Right ventricle myocardium superior (tissue), 1 donor: ENCODE measurements at places on chromosomes 7 and 10. TPM values are rescaled to one million over a fixed set of nuclear protein-coding genes. Genes with fewer than 3 reads are reported as not detected.

DNA sequence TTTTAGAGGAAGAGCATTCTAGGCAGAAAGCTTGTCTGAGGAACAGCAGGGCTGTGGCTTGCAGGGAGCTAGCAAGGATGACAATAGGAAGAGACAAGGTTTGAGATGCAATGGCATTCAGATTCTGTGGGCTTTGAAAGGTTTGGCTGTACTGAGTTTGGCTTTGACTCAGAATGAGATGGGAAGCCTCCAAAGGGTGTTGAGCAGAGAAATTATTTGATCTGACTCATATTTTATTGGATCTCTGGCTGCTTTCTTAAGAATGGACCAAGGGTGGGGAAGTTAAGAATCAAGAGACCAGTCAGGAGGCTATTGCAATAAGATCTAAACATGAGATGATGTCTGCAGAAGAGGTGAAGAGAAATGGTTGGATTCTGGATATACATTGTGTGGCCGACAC is 273.2 kb downstream of the CDK14 start:
- DNase-seq, result no peak

DNA sequence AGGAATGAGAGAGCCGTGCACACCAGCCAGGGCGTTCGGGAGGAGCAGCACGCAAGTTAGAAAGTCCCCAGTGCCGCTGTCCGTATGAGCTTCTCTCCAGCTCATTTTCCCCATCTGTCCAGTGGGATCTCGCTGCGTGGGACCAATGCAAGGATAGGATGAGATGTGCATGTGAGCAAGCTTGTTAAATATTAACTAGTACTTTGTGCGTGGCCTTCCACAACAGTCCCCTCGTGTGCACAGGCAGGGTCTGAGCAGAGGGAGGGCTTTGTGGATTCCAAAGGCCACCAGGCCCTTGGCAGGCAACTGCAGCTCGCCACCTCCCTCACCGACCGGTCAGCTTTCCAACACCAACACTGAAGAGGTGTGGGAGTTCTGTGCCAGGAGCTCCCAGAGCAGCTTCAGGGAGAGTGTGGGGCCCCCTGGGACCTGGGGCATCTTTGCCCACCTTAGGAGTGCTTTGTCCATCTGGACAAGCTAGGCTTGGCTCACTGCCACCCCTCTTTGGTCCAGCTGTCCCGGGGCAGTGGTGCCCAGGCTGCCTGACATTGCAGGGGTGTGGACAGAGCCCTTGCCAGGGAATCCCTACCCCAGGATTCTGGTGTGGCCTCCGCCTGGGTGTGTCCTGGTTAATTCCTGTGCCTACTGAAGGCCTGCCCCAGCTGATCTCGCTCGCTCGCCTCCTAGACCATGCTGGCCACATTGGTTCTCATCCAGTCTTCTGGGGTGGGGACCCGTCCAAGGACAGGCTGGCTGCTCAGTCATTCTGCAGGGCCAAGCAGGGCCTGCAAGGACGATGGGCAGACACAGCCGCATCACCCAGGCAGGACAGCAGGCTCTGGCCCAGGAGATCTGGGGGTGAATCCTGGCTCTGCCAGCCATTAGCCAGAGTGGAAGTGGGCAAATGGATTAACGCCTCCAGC is 5.3 kb downstream of the FAM20C start:
- no peak for DNase-seq

DNA sequence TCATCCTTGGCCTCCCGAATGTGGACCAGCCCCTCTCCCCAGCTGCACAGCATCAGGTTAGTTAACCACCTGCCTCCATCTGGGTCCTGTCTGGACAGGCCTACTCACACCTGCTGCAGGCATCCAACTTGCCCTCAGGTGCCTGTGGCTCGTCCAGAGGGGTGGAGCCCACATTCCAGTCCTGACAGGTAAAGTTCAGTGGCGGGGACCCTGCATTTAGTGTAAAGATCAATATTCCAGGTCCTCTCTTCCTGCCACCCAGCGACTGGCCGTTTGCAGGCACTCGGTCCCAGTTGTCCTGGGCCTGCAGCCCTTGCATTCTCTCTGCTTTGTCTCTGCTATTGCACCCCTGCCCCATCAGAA is 15.0 kb downstream of the HTRA1 start:
- DNase-seq, result peak; percentile 30

- DNase-seq, result no peak
Observed at GRCh38 chr10:35613107-35613440, 7.9 kb downstream of the GJD4 start.

- DNase-seq, result no peak
Observed at GRCh38 chr7:17618652-17618974, 320.2 kb downstream of the AHR start.

DNA sequence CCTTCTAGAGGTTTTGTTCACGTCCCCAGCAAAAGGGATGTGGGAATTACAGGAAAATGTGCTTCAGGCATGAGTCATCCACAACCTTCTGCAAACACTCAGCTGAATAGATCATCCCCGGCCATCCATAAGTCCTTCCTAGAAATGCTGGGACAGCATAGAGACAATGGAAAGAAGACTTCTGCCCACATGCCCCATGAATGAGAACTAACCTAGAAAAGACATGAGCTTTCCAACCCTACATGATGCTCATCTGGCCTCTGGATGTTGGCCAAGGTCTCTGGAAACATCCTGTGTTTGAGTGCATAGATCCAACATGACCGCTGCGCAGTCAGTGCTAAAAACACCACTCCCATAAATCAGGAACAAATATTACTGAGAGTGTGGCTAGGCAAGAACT is 277.5 kb downstream of the PLXNA4 start:
- no peak for DNase-seq

GRCh38 chr7:74395745-74396311 is 57.9 kb upstream of the GTF2IRD1 start:
- no peak for DNase-seq

GRCh38 chr10:130403153-130404075 is 267.2 kb downstream of the GLRX3 start:
- DNase-seq, result no peak

GRCh38 chr7:138243430-138243829 is 167.2 kb downstream of the AKR1D1 start:
- no peak for DNase-seq

GRCh38 chr10:79285315-79286197 is 61.7 kb upstream of the PPIF start:
- DNase-seq, result no peak

DNA sequence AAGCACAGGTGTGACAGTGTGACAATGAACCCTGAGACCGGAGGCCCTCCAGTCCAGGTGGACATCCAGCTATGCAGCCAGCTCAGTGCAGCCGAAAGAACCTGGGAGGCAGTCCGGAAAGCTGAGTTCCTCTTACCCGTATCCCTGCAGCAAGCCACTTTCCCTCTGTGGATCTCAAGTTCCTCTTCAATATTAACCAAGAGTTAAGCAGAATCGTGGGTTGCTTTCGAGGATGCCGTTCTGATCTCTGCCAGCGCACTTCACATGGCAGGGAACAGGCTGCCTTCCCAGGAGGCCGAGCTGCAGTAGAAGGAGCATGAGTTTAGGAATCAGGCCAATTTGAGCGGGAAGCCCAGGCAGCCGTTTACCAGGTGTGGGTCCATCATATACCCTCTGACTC is 591.6 kb downstream of the SDK1 start:
- no peak for DNase-seq

DNA sequence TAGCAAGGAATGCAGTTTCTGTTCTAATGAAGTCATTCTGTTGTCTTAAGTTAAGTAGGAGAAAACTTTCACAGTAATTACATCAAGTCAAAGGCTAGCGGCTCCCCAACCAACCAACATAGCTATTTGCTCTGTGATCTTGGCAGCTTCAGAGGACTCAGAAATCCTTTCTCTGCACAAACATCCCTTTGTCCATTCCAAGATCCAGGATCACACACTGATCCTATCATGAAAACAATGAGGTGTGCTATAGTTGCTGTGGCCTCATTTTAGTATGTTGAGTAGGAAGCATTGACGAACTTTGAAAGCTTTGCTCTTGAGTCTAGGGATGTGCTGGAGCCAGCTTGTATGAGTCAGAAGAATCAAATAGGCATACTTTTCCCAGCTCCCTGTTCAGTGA is 218.2 kb upstream of the PRSS58 start:
- DNase-seq, result no peak

Gene PNPLA8
- 29.0 TPM for total RNA-seq

Gene CDH23
- total RNA-seq, result 3.7 TPM

Gene KLLN
- total RNA-seq, result 0.30 TPM

Gene NEUROD6
- total RNA-seq, result not detected

Gene CYP2C18
- total RNA-seq, result not detected

Gene ENO4
- 0.46 TPM for total RNA-seq
